Memory B cell (primary cell): ENCODE measurements at places on chromosomes 3 and 15.

DNA sequence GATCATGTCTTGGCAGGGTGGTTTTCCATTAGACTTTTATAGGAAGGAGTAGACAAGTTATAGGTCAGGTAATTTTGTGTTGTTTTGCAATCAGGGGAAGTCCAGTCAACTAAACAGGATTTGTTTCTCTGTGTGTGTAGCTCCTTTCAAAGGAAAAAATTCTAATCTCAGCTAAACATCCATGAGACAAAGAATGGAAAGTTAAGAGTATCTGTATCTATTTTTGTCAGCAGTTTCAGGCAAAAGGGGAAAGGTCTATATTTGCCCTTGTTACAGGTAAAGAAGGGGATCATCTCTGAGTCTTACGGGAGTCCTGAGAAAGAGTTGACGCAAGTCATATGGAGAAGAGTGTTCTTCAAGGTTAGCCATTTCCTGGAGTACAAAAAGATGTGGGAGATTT is 79.3 kb downstream of the GAP43 start:
- DNase-seq = no peak

- DNase-seq = no peak
Observed at GRCh38 chr15:91652610-91653207, 200.8 kb upstream of the SLCO3A1 start.

DNA sequence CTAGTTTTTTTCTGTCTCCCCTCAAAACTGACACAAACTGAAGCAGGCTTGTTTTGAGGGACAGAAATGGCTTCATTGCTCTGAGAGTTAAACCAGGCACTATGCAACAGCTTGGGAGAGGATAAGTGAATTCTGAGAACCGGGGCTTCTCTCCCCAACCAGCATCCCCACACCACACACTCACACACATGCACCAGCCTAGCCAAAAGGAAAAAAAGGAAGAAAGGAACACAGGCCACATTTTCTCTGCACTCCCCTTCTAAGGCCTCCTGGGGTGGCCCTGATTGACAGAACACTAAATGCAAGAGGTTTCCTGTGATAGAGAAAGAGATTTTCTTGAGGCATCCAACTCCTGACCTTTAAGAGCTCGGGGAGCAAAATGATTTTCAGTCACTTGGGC is 177.5 kb downstream of the TLE3 start:
- no peak for DNase-seq

GRCh38 chr15:29682361-29682760 is 139.9 kb downstream of the TJP1 start:
- no peak for DNase-seq

GRCh38 chr3:139198929-139199328 is 144.9 kb upstream of the MRPS22 start:
- DNase-seq = no peak

DNA sequence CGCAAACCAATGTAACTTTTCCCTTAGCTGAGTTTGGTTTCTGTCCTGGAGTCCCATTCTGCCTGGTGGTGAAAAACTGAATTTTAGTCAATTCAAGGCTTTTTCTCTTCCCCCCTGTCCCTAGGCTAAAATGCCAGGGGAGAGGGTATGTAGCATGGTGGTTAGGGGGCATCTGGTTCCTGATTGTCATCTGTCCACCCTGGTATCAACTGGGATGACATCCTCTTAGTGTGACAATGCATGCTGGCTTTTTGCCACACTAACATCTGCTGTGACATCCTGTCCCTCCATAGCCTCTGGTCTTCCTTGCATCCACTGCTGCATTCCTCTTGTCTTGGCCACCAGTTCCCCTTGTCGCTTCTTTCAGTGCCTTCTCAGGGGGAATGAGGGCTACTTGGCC is 73.7 kb downstream of the ABHD5 start:
- DNase-seq = no peak

DNA sequence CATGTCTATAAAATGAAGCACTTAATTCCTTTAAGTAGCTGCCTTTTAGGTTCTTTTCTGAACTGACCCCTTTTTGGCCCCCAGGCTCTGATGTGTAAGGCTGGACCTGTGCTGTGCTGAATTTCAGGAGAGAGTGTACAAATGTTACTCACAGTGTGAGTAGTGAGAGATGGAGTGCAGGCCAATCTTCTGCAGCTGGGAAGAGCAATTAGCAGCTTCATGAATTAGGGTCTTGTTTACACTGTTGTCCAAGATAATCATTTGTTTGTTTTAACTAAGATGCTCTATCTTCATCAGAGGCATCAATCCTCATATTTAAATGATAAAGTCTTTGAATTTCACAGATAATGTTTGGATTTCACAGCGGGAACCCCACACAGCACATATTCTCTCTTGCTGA is 19.4 kb downstream of the ARPP21 start:
- DNase-seq = no peak

DNA sequence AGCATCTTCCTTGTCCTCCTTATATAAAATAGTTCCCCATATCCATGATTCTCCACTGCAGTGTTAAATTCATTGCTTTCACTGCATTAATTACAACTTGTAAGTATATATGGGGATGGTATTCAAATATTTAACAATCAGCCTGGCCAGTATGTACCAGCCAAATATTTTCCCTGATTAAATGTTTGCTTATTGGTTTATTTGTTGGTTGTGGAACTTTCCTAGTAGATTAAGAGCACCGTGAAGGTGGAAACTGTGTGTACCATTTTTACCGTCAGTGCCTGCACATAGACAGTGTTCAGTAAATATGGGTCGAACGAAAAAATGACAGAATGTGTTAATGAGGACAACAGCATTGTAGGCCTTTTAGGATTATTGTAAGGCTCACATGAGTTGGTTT is 7.0 kb downstream of the LAMP3 start:
- DNase-seq = no peak
